ENCODE measurements at places on chromosomes 1 and 21. TPM values are rescaled to one million over a fixed set of nuclear protein-coding genes. Genes with fewer than 3 reads are reported as not detected.

Gene AVPR1B
- total RNA-seq: not detected

Gene SH2D2A
- total RNA-seq: not detected

Gene JAK1
- total RNA-seq: 118 TPM

Gene FMO2
- 12.0 TPM for total RNA-seq

Gene EPS15
- 133 TPM for total RNA-seq

Gene ZNF695
- total RNA-seq: not detected

Gene S100A3
- total RNA-seq: 1.2 TPM

Gene DMRTA2
- total RNA-seq: not detected

Gene LINGO4
- not detected for total RNA-seq

DNA sequence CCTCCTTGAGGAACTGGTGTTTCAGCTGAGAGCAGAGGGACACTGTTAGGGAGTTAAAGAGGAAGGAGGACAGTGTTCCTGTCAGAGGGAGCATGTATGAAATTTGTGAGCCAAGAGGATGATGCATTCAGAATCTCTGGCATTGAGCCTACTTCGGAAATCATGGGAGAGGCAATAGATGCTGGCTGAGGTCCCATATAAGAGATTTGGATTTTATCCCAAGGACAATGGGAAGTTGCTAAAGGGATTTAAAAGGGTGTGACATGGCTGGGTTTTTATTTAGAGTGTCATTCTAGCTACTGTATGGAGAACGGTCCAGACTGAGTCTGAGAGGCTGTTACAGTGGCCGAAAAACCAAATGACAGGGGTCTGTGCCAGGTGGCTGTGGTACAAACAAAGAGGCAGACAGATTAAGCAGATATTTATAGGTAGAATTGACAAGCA is 403.2 kb upstream of the B3GALT2 start:
- no peaks in the 10 kb centered on the region for H3K4me1 ChIP-seq
- no peak for DNase-seq
- no peaks in the 10 kb centered on the region for H3K36me3 ChIP-seq
- H3K27ac ChIP-seq: no peak overlapping the region
- H3K4me3 ChIP-seq: no peak overlapping the region

GRCh38 chr1:57327336-57327735 is 96.5 kb downstream of the DAB1 start:
- H3K27me3 ChIP-seq: no peaks in the 10 kb centered on the region
- H3K4me1 ChIP-seq: no peaks in the 10 kb centered on the region
- no peak for DNase-seq
- no peak overlapping the region for H3K4me3 ChIP-seq

GRCh38 chr1:155125946-155126555 is 1.6 kb upstream of the EFNA1 start:
- H3K4me3 ChIP-seq: peak overlapping the region; percentile 62
- peak overlapping the region; percentile 52 for H3K27ac ChIP-seq
- no peaks in the 10 kb centered on the region for H3K27me3 ChIP-seq
- peak; percentile 65 for DNase-seq
- no peaks in the 10 kb centered on the region for H3K36me3 ChIP-seq

DNA sequence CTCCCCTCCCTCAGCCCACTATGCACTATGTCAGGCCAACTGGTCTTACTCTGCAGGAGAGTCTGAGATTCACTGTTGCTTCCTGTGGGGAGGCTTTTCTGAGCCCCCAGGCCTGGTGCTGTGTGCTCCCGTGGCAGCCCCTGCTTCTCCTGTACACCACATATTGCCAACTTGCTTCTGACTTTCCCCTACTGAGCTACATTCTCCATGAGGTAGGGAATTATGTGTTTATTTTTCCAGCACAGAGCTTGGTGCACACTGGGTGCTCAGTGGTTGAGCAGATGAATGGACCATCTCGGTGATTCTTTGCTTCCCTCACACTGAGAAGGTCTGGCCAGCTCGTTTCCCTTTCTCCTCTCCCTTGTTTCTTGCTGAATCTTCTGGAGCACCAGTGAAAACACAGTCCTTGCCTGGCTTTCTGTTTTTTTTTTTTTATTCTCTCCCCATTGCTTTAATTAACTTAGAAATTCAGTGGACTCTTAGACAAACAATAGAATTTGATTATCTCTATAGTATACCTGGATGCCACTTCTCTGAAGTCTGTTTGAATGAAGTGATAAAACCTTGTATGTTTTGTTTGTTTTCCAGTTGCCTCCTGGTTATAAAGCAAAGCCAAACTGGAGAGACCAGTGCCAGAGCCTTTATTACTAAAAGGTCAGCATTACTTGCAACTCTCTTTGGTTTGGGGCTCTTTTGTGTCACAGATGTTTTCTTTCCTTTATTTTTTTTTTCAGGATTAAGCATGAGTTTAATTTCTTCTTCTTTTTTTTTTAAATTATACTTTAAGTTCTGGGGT is 50.3 kb upstream of the CNIH3 start:
- no peak overlapping the region for H3K27ac ChIP-seq
- H3K4me1 ChIP-seq: no peaks in the 10 kb centered on the region
- H3K36me3 ChIP-seq: no peaks in the 10 kb centered on the region
- no peak overlapping the region for H3K4me3 ChIP-seq
- no peak for DNase-seq

GRCh38 chr21:36499578-36500471 is 19.9 kb upstream of the CLDN14 start:
- no peak overlapping the region for H3K27ac ChIP-seq
- H3K4me1 ChIP-seq: no peaks in the 10 kb centered on the region
- H3K27me3 ChIP-seq: no peaks in the 10 kb centered on the region
- no peaks in the 10 kb centered on the region for H3K36me3 ChIP-seq

GRCh38 chr1:30908696-30909364 is at the start of gene SDC3:
TSS of gene SDC3 (minus strand) at chr1:30908758. CDS start at chr1:30908586, 172 bp downstream.
- H3K36me3 ChIP-seq: no peaks in the 10 kb centered on the region
- peak within 1 kb of the TSS; percentile 75 for H3K27ac ChIP-seq
- no peak for DNase-seq
- no peaks in the 10 kb centered on the region for H3K27me3 ChIP-seq
- H3K4me1 ChIP-seq: no peaks in the 10 kb centered on the region

GRCh38 chr21:44800971-44801467 is 601 bp downstream of the UBE2G2 start:
- H3K4me1 ChIP-seq: peaks cover 13% of the 10 kb centered on the region
- H3K27ac ChIP-seq: peak overlapping the region; percentile 78
- H3K4me3 ChIP-seq: peak overlapping the region; percentile 71
- DNase-seq: no peak

DNA sequence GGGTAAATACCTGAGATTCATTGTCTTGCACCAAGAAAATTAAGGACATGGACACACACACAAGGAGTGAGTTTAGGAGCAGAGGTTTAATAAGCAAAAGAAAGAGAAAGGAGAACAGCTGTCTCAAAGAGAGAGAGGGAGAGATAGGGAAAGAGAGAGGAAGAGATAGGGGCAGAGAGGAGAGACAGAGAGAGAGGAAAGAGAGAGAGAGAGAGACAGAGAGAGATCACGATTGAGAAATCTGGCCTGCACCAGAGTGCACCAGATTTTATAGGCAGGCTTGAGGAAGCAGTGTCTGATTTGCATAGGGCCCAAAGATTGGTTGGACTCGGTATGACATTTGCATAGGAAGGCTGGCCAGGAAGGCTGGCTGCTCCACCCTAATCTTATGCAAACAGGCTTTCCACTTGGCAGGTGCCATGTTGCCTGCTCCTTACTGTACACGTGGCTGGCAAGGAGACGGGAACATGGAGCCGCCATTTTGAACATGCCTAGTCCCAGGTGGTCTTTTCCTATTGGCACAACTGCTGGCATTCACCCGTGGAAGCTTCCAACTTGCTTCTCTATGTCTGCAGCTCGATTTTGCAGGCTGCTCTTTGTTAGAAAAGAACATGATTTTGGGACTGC is 419.9 kb downstream of the ZP4 start:
- H3K36me3 ChIP-seq: no peaks in the 10 kb centered on the region
- no peaks in the 10 kb centered on the region for H3K27me3 ChIP-seq
- H3K4me3 ChIP-seq: no peak overlapping the region

DNA sequence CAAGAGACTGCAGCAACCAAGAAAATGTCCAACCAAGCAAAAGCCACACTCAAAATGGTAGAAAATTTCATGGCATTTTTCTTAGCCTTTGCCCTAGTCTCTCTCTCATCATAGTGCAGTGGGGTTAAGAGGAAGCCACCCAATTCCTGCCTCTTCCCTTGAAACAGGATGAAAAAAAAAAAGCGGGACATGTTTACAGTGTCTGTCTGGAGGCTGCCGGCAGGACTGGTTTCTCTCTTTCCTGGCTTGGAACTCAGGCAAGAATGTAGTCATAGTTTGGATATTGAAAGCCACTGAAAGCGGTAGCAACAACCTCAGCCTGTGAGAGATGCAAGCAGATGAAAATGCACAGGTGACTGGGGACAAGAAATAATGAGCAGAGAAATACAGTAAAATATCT is 13.3 kb upstream of the TNFSF18 start:
- H3K36me3 ChIP-seq: no peaks in the 10 kb centered on the region
- no peaks in the 10 kb centered on the region for H3K4me1 ChIP-seq
- DNase-seq: no peak
- no peak overlapping the region for H3K27ac ChIP-seq

GRCh38 chr1:154607106-154607608 is 829 bp downstream of the ADAR start:
- DNase-seq: no peak
- peak overlapping the region; percentile 60 for H3K4me3 ChIP-seq
- no peaks in the 10 kb centered on the region for H3K27me3 ChIP-seq
- no peaks in the 10 kb centered on the region for H3K36me3 ChIP-seq
- peak overlapping the region; percentile 97 for H3K27ac ChIP-seq
- no peaks in the 10 kb centered on the region for H3K4me1 ChIP-seq

DNA sequence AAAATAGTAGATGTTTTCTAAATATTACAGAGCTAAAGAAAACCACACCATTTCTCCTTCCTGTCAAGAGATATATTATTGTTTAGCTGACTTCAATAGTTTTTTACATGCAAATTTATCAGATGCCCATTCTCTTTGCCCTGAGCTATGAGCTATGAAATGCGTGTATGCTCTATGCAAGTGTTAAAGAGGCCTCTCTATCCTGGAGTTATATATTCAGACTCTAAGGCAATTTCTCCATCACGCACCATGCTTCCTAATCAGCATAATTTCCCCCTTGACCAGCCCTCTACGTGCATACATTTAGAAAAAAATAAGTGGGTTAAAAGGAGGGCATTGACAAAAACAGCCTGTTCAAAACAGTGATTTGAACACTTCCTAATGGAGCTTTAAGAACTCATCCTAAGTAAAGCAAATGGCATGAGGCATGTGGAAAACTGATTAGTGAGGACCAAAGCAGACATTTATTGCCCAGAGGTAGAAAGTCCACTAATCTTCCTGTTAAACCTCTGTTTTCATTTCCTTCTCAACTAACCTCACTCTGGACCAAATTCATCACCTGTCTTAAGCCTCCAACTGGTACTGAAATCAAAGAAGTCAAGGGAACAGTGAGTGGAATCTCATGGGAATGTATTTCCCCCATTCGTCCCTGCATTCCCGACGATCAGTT is 565.8 kb upstream of the PKN2 start:
- no peak for DNase-seq
- no peaks in the 10 kb centered on the region for H3K27me3 ChIP-seq
- H3K36me3 ChIP-seq: no peaks in the 10 kb centered on the region
- no peak overlapping the region for H3K27ac ChIP-seq
- H3K4me1 ChIP-seq: no peaks in the 10 kb centered on the region

- no peaks in the 10 kb centered on the region for H3K4me1 ChIP-seq
- H3K27me3 ChIP-seq: no peaks in the 10 kb centered on the region
- H3K36me3 ChIP-seq: no peaks in the 10 kb centered on the region
- no peak overlapping the region for H3K4me3 ChIP-seq
- DNase-seq: no peak
Observed at GRCh38 chr1:90936061-90936460, 85.8 kb downstream of the ZNF644 start.

All from uterus (tissue), 4 donors.